ENCODE measurements at places on chromosomes 7 and 10.

DNA sequence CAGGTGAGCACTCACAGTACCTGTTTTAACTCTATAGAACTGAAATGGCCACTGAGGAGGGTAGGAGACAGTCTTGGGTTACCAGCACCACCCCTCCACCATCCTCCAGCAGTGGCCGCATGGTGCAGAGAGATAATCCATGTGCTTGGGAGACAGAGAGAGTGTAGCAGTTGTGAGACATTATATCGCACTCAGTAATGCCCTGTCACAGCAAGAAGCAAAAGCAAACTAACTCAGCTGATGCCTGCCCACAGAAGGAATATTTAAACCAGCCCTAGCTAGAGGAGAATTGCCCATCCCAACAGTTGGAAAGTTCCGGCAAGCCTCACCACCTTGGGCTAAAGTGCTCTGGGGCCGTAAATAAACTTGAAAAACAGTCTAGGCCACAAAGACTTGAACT is 58.8 kb upstream of the HBP1 start:
- no peak for DNase-seq

DNA sequence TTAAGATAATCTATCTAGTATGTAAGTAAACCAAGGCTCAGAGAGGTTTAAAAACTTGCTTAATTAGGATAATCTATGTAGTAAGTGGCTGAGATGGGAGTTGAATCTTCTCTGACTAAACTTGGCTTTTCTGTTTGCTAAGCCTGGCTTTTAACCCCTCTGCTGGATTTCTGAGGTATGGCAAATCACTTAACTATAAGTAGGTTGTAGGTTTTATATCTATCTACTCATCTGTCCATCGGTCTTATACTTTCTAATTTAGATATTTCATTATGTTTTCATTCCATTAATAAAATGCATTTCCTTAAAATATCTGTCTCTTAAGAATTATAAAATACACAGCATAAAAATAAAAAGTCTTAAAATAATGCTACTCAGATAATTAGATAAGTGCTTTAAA is 59.4 kb downstream of the ST7 start:
- no peak for DNase-seq

GRCh38 chr10:123889821-123890220 is 1.8 kb downstream of the CPXM2 start:
- no peak for DNase-seq

- no peak for DNase-seq
Observed at GRCh38 chr10:128013626-128014025, 106.7 kb downstream of the PTPRE start.

GRCh38 chr7:126940723-126941307 is 311.9 kb downstream of the GRM8 start:
- no peak for DNase-seq

GRCh38 chr10:124497196-124497881 is 35.7 kb downstream of the LHPP start:
- no peak for DNase-seq

GRCh38 chr10:14602807-14603533 is 171.7 kb downstream of the FAM107B start:
- no peak for DNase-seq

DNA sequence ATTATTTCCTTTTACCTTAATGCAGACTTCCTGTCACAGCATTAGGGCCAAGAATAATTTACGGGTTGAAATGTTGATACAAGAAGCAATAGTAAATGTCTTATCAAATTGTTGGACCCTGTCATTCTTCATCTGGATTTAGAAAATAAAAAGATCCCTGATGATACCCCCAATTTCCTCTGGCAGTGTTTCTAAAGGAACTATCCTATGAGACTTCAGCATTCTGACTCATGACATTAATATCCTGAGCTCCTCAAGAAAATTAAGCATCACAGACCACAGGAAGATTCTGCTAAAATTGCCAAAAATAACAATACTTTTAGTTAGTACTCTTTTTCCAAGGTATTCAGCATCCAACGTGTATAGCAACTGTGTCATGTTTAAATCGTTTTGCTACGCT is 490.5 kb upstream of the ANKRD30A start:
- no peak for DNase-seq

- DNase-seq = no peak
Observed at GRCh38 chr7:44963364-44964290, 15.2 kb downstream of the MYO1G start.
